NCI-H1048 (cell line): ENCODE measurements at places on chromosomes 13 and 19.

DNA sequence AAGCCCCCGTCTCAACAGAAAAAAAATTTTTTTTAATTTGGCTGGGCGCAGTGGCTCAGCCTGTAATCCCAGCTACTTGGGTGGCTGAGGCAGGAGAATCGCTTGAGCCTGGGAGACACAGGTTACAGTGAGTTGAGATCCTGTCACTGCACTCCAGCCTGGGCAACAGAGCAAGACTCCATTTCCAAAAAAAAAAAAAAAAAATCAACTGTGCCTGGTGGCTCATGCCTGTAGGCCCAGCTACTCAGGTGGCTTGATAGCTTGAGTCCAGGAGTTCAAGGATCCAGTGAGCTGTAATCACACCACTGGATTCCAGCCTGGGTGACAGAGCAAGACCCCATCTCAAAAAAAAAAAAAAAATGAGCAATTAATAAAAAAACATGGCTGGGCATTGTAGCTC is 1.3 kb upstream of the DOHH start:
- no peak for DNase-seq

GRCh38 chr19:55273978-55274707 is 5.8 kb downstream of the HSPBP1 start:
- DNase-seq, result no peak

DNA sequence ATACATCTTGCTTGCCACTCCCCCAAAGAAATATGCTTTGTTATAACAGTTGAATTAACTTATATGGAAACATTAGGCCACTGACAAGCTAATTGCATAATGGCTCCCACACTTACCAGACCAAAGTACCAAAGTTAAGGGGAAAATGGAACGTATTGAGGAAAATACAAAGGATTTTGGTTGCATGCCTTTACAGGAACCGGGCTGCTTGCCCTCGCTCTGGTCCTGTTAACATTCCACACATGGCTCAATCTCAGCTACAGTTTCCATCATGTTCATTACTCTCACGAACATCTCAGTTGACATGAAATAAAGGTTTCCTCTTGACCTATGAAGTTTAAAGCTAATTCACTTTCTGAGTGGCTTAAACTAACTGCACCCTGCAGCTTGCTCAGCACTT is 220.7 kb upstream of the RXFP2 start:
- DNase-seq, result no peak

GRCh38 chr19:14187561-14187960 is 18.4 kb downstream of the ADGRL1 start:
- DNase-seq, result no peak

DNA sequence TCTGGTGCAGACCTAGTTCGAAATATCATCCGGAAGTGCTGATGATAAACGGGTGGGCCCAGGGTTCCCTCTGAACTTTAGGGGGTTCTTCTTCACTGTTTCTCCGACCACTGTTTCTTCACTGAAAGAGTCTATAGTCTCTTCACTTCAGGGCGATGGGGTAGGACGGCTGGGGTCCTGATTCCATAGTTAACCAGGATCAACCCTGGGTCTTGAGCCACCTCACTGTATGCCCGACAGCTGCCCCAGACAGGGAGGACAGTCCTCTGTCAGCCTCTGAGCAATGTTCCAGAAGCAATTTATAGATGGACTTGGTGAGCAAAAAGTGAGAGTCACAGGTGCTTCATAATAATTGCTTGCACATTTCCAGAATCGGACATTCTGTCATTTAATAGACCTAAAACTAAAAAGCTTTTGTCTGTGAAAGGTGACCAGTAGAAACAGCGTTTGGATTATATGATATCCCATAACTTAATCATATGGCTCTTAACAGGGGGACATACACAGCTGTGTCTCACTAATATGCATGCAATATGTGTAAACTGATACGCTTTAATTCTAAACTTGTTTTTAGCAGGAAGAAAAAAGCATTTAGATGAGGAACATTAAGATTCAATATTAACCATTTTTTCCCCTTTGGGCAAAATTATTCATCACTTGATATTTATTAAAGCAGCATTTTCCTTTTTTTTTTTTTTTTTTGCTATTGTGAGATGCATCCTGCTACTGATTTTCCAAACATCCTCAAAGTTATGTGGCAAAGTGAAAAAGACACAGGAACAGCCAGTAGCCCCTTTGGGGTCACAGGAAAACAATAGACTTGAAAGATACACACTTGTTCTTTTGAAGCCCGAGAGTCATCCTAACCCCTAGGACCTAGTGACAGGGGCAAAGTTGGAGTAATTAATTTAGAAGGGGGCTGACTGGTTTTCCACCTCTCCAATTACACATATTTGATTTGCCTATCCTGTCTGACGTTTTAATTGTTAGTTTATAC is 277.0 kb downstream of the ZNF536 start:
- no peak for DNase-seq

GRCh38 chr13:23637829-23638228 is 67.6 kb downstream of the TNFRSF19 start:
- no peak for DNase-seq

- DNase-seq, result no peak
These were observed 672.4 kb upstream of the MIR17HG start for GRCh38 chr13:90675129-90675528.

GRCh38 chr13:96844195-96844594 is 150.1 kb downstream of the OXGR1 start:
- no peak for DNase-seq

DNA sequence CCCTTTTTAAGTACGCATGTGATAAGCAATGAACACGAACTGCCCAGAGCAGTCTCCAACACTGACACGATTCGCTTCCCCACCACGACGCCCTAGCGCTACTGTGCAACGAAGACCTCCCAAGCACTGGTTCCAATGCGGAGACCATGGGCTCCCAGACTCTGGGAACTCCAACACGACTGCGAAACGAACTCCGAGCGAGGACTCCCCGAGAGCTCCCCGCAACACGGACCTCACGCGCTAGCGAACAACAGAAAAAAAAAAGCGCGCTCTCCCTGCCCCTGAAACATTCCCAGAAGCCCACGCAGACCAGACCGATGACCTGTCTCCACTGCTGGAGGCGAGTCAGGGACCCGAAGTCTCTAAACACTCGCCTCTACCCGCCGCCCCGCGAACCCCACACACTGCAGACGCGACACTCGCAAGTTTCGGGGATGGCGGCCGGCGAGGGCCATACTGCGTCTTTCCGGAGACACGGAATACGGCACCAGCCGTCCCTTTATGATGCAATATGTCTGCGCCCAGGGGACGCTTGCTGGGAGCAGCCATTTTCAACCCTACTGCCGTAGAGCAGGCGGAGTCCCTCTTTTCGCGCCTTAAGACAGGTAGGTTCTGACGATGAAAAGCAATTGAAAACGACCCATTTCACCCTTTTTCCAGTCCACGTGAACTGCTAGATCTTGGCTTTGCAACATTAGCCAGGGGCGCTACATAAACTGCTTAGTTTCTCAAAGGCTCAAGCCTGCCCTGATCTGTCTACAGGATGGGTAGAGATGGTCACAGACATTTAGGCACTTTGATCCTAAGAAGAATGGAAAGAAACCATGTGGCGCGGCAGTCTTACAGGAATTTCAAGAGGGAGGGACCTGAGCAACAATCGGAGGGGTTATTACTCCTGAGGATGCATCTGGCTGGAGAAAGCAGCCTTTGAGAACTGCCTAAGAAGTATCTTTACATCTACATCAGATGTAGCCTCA is at the start of gene ZNF577:
Gene ZNF577, minus strand, starts transcription at position 430 of the 977 bp plus-strand sequence. CDS start 7,569 bp downstream, outside the sequence.
- DNase-seq, result no peak

- no peak for DNase-seq
These were observed 16.6 kb downstream of the DDX39A start for GRCh38 chr19:14402332-14403144.

- no peak for DNase-seq
These were observed 810 bp upstream of the KANK2 start for GRCh38 chr19:11198175-11198534.

DNA sequence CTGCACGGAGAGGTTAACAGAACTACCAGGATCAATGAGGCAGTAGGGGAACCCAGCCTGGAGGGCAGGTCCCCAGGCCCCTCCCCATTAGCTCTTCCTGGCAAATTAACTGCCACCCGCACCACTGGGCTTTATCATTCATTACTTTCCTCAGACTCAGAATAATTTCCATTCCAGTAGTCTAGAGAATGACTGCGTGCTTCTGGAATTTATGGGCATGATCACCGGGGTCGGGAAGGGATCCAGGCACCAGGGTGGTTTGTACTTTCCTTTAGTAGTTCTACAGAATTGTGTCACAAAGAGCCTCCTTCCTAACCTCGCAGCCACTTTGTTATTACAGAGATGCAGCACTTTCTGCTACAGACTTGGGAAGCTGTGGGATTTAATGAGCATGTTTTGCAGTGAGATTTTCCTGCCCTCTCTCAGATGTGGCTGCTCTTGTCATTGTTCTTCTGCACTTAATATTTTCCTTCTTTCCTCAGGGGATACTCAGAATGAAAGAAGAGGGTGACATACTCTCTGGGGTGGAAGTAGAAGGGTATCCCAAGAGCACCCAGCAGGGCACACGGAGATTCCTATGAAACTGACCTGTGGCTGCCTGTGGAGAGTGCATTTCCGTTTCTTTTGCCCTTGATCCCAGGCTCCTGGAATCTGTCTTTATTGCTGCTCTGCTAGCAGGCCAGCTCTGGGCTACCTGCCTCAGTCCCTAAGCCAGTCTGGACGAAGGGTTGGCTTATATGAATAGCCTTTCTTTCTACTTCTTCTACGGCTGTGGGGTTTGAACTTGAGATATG is 285.0 kb upstream of the SLC10A2 start:
- DNase-seq, result no peak

DNA sequence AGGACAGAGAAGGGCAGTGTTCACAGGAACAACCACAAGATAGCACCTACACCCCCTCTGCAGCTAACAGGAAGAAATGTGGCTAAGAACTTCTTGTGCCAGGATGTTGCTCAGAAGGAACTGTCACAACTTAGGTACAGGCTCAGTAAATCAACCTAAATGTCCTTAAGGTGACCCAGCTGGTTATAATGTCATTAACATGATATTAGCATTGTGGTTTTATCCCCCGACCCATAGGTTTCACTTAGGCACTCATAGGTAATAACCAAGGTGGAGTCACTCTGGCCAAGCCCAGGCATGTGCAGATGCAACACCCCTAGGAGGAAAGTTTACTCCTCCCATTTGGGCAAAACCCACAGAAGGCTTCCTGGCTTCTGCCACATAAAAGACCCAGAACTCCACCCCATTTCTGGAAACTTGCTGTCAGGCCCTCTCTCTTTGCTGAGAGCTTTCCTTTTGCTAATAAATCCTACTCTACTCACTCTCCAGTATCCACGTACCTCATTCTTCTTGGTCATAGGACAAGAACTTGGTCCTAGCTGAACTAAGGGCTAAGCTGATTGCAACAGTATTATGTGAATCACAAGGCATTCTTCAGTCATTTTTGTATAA is 951.3 kb downstream of the SLITRK5 start:
- DNase-seq, result no peak

DNA sequence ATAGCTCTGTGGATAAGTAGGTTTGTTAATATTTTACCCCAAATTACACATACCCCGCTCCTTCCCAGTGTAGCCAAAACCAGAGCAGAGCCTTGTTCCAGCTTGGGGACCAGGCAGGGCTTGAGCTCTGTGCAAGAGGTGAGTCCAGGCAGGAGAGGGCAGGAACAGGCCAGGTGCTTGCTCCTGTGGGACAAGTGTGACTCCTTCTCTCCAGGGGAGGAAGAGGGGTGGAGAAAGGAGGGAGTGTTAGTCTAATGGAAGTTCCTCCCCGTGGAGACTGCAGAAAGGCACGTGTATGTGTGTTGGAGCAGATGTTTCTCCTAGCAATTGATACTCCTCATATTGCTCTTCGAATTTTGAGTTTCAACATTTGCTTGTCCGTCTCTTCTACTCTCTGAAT is 201.0 kb downstream of the FGF9 start:
- DNase-seq, result no peak

DNA sequence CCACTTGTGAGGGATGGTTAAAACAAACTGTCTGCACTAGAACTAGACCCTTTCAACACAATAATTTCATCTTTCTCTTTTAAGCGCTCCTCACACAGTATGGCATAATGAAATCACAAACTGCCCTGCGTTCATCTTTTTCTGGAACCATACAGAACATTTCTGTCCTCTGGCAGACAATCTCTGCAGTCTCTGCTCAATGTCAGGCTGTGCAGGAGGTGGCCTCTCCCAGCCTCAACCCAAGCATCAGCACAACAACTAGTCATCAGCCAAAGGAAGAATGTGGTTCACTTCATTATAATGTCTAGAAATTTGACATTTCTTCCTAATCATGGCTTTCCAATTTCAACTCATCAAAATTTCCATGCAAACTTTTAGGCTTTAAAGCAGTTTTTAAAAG is 125.1 kb upstream of the STARD13 start:
- no peak for DNase-seq

- DNase-seq, result no peak
These were observed 11.0 kb downstream of the MOB3A start for GRCh38 chr19:2084993-2085720.

DNA sequence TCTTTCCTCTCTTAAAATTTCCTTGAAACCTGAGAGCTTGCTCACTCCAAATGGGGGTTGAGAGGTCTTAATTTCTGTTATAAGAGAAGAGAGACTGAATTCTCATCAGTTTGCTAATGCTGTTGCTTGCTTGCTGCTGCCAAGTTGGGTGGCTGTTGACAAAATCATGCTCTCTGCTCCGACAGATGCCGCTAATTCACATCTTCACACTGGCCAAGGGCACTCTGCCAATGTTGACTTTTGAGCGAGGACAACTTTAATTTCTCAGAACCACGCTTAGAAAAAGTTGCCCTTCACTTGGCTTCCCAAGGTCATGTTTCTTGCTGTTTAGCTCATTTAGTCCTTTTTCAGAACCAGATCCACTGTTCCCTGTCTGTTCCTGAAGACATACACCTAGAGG is 402.9 kb downstream of the HS6ST3 start:
- DNase-seq, result no peak

GRCh38 chr13:36214163-36214921 is at the start of gene SOHLH2:
TSS of gene SOHLH2 (minus strand) at chr13:36214556. CDS start at chr13:36214526, 30 bp downstream.
- no peak for DNase-seq

- DNase-seq, result no peak
These were observed 9.5 kb downstream of the EML2 start for GRCh38 chr19:45629704-45630103.

GRCh38 chr19:14540741-14541525 is 11.5 kb downstream of the TECR start:
- no peak for DNase-seq

DNA sequence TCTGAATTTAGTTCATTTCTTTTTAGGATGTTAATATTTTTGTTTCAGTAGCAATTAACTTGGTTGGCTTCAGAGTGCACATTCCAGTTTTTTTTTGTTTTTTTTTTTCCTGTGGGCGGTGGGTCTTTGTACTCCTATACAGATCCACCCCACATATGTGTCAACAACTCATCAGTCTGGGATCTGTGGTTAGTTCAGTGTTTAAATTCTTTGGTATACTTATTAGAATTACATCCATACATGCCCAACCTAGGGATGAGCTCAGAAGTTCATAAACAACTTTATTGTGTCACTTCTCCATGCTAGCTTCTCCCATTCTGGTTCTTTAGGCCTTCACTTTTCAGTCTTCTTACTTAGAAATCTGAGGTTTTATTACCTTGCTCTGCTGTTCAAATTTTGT is 50.9 kb downstream of the PCCA start:
- DNase-seq, result no peak

DNA sequence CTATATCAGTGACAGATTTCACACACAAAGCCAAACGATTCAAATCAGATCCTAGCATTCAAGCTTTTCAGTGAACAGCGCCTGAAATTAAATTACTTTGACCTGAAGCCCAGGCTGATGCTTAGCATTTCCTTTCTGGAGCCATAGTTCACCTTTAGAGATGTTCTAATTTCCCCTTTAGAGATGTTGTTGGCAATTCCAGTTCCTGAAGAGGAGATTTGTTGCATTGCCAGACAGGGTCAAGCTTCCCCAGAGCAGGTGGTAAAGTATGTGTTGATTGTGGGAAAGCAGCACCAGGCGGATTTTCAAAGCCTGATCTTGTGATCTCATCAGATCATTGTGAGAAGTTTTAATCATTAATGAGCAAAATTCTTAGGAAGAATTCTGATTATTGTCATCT is 609.8 kb upstream of the KLF12 start:
- no peak for DNase-seq
